ENCODE measurements at places on chromosomes 5 and 9.

DNA sequence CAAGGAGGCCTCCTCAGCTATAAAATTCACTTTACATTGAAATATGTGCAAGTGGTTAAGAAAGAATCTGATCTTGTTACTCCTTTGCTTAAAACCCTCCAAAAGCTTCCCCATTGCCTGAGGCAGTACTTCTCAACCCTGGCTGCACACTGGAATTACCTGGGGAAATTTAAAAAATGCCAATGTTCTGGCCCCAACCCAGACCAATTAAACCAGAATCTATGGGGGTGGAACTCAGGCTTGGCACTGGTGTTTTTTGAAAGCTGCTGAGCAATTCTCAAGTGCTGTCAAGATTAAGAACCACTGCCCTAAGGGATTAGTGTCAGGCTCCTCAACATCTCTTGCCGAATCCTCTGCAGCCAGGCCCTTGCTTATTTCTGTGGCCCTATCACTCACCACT is 269.6 kb downstream of the ELAVL2 start:
- no peak for DNase-seq

GRCh38 chr5:98218838-98219237 is 554.6 kb upstream of the RGMB start:
- DNase-seq: no peak

DNA sequence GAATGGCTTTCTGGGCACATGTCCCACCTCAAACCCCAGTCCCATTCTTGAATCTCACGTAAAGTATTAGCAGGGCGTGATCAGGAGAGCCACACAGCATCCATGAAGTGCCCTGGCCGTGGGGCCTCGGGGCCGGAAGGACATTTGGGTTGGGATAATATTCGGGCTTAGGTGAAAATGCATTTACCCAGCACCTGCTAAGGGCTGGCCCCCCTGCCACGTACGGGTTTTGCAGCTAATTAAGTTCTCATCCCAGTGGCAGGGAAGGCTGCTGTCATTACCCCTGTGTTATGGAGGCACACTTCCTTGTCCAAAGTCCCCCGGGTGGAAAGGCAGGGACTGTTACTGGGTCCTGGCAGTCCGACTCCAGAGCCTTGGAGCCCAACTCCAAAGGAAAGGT is 29.0 kb downstream of the ROPN1L start:
- DNase-seq: no peak

DNA sequence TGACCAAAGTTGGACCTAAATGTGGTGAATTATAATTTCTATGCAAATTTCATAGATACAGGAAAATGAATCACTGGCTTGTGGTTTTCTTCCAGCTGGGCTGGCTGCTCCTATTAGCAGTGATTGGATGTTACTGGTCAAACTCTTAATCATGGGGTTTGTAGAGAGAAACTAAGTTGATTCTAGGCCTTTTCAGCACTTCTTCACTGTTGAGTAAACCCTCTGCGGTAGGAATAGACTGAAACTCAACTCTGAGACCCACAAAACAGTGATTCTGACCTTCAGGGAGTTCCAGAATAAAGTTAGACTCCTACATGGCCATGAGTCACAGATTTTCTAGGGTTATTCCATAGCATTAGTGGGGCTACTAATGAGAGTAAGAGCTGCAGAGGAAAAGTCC is 47.9 kb upstream of the FKTN start:
- no peak for DNase-seq

DNA sequence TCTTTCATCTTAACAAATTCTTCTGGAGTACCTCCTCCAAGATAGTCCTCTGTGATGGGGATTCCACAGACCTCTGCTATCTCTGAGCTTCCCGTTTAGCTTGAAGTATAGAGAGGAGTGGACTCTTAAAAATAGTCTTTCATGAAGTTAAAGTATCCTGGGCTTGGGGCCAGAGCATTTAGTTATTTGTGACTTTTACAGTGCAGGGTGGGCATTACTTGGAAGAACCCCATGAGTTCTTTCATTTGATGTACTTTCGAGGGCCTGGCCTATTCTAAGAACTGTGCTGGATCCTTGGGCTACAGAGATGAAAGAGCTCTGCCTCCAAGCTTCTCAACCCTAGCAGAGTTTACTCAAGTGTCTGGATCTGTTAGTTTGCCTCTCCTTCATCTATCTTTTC is 131.5 kb downstream of the ZSWIM6 start:
- DNase-seq: no peak

DNA sequence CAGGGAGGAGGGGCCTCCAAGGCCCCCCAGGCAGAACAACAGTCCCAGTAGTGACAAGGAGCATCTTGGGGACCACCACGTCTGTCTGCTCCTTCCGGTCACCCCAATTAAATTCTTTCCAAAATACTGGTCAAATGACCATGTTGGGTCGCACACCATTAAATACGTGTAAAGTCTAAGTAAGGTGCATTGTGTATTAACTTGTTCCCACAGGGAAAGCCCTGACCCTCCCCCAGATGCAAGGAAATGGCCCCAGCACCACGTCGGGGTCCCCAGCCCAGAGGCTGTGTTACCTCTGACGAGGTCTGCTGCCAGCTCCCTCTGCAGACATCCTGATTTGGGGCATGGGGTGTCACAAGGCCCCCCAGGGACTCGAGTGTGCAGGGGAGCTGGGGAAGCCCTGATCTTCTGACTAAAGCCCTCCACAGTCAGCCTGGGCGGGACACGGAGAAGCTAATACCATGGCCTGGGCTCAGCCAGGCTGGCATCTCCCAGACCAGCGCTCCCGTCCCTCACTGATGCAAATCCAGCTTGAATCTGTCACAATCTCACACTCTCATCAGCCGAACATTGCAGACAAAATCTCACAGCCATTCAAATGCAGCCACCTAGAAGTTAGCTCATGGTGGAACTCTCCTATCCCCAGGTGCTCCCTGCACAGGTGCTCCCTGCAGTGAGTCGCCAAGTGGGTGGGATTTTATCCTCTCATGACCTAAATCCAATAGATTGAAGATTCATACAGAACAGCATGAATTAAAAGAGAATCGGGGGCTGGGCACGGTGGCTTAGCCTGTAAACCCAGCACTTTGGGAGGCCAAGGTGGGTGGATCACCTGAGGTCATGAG is 13.6 kb downstream of the TERT start:
- no peak for DNase-seq

- DNase-seq: no peak
Measured at GRCh38 chr5:81195335-81195929, 37.7 kb upstream of the CKMT2 start.

- no peak for DNase-seq
Measured at GRCh38 chr9:3498691-3499090, 27.1 kb downstream of the RFX3 start.

DNA sequence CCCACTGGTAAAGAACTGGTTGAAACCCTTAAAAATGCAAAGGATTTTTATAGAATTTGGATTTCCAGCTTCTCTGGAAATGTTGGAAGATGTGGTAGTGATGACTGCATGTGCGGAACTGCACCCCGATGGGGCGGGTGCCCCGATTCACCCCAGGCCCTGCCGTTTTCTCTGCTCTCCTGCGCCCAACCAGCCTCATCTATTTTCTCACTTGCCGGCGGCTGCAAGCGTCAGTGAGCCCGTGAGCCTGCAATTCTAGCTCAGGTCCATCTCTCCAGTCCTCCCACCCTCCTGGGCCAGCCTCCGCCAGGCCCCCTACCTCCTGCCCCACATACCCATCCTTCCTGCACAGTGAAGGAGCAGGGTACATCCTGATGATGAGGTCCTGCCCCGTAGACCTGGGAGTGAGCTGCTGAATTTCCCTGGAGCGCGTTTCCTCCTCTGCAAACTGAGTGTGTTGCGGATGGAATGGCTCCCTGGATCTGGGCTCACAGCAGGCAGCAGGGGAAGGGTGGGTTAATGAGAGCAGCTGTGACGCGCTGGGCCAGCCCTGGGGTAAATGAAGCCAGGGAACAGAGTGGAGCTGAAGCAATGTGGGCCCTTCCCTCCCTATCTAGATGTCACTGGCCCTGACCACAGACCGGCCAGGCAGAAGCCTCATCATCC is 45.9 kb upstream of the PHYKPL start:
- DNase-seq: no peak

- DNase-seq: no peak
Measured at GRCh38 chr9:4138180-4138579, 161.7 kb downstream of the GLIS3 start.

Data from stimulated activated CD4-positive, alpha-beta T cell treated with anti-CD3 and anti-CD28 coated beads, Interleukin-1b, Interleukin-23, amount 100 ng/mL, for 24 hours (primary cell).